ENCODE measurements at places on chromosomes 12 and 14. TPM values are rescaled to one million over a fixed set of nuclear protein-coding genes. Genes with fewer than 3 reads are reported as not detected.

HOXC6 gene
- total RNA-seq: 2.2 TPM

STAC3 gene
- not detected for total RNA-seq

RTN1 gene
- under 0.01 TPM for total RNA-seq

UBR7 gene
- 25.8 TPM for total RNA-seq

MLXIP gene
- total RNA-seq: 25.3 TPM

ASCL1 gene
- not detected for total RNA-seq
